ENCODE measurements at places on chromosomes 4 and X.

GRCh38 chr4:85177092-85177491 lies 210.6 kb upstream of the WDFY3 start:
- H3K4me3 ChIP-seq = no peak overlapping the region
- no peak overlapping the region for H3K27ac ChIP-seq
- no peaks in the 10 kb centered on the region for H3K27me3 ChIP-seq
- H3K4me1 ChIP-seq = no peaks in the 10 kb centered on the region
- no peak for DNase-seq
- H3K36me3 ChIP-seq = no peaks in the 10 kb centered on the region

GRCh38 chrX:9865804-9866472 lies 79.7 kb downstream of the SHROOM2 start:
- H3K4me1 ChIP-seq = peaks cover 4% of the 10 kb centered on the region
- no peak overlapping the region for H3K4me3 ChIP-seq
- no peak overlapping the region for H3K27ac ChIP-seq
- H3K27me3 ChIP-seq = peaks cover 5% of the 10 kb centered on the region
- no peak for DNase-seq

DNA sequence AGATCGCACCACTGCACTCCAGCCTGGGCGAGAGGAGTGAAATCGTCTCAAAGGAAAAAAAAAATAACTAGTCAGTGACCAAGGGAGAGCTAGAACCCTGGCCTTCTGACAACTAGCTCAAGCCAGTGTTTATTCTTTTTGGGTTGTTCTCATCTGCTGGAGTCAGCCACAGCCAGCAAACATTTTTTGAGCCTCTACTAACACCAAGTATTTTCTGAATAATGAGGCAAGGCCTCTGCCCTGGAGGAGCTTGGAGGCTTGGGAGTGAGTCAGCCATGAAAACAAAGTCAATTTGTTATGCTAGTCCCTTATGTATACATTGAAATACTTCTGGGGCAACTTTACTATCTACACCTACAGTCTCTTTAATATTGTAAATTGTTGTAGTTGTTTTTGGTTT lies 46.5 kb downstream of the TMA16 start:
- H3K4me3 ChIP-seq = no peak overlapping the region
- no peaks in the 10 kb centered on the region for H3K4me1 ChIP-seq
- no peak overlapping the region for H3K27ac ChIP-seq
- DNase-seq = no peak
- H3K36me3 ChIP-seq = no peaks in the 10 kb centered on the region

- H3K4me3 ChIP-seq = no peak overlapping the region
- no peaks in the 10 kb centered on the region for H3K27me3 ChIP-seq
- H3K4me1 ChIP-seq = peaks cover 13% of the 10 kb centered on the region
- H3K36me3 ChIP-seq = no peaks in the 10 kb centered on the region
Observed at GRCh38 chr4:40316333-40316781, 18.8 kb upstream of the CHRNA9 start.

GRCh38 chr4:8097141-8097541 lies 61.5 kb downstream of the ABLIM2 start:
- H3K27me3 ChIP-seq = no peaks in the 10 kb centered on the region
- H3K4me1 ChIP-seq = peaks cover 5% of the 10 kb centered on the region
- peaks cover 27% of the 10 kb centered on the region for H3K36me3 ChIP-seq
- DNase-seq = no peak
- H3K4me3 ChIP-seq = no peak overlapping the region

DNA sequence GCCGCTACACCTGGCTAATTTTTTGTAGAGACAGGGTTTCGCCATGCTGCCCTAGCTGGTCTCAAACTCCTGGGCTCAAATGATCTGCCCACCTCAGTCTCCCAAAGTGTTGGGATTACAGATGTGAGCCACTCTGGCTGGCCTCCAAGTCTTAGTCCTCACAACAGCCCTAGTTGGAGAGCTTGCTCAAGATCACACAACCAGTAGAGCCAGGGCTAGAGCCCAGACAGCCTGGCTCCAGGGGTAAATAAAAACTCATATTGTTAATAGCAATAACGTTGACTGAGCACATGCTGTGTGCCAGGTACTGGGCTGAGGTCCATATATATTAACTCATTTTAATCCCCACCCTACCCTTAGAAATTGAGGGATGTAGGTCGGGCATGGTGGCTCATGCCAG lies 7.3 kb upstream of the JAKMIP1 start:
- no peak for DNase-seq
- H3K27me3 ChIP-seq = no peaks in the 10 kb centered on the region
- H3K27ac ChIP-seq = no peak overlapping the region
- H3K4me3 ChIP-seq = no peak overlapping the region

DNA sequence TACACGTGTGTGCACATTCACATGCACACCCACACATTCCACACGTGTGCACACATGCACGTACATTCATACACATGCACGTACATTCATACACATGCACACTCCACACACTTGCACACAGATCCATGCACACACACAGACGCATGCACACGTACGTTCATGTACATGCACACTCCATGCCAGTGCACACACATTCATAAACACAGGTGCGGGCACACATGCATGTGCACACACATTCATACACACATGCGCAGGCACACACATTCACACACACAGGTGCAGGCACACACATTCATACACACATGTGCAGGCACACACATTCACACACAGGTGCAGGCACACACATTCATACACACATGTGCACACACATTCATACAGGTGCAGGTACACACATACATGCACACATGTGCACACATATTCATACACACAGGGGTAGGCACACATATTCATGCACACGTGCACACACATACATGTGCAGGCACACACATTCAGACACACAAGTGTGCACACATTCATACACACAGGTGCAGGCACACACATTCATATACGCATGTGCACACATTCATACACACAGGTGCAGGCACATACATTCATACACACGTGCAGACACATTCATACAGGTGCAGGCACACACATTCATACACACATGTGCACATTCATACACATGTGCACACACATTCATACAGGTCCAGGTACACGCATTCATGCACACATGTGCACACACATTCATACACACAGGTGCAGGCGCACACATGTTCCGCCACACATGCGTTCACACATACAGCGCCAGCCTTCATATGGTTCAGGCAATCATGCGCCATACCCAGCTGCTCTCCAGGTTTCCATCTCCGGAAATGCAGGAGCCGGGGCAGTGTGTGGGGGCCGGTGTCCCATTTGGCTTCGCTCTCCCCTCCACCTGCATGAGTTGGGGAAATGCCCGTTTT lies 124.8 kb downstream of the HMX1 start:
- H3K27ac ChIP-seq = no peak overlapping the region
- H3K4me3 ChIP-seq = no peak overlapping the region
- peaks cover 22% of the 10 kb centered on the region for H3K4me1 ChIP-seq
- no peaks in the 10 kb centered on the region for H3K27me3 ChIP-seq
- DNase-seq = no peak

GRCh38 chrX:118164138-118164537 lies 47.5 kb upstream of the KLHL13 start:
- H3K27ac ChIP-seq = no peak overlapping the region
- no peaks in the 10 kb centered on the region for H3K4me1 ChIP-seq
- no peak overlapping the region for H3K4me3 ChIP-seq
- no peak for DNase-seq
